ENCODE measurements at places on chromosomes 1 and 21. TPM values are rescaled to one million over a fixed set of nuclear protein-coding genes. Genes with fewer than 3 reads are reported as not detected.

SPAG17 gene
- total RNA-seq = not detected

DNA sequence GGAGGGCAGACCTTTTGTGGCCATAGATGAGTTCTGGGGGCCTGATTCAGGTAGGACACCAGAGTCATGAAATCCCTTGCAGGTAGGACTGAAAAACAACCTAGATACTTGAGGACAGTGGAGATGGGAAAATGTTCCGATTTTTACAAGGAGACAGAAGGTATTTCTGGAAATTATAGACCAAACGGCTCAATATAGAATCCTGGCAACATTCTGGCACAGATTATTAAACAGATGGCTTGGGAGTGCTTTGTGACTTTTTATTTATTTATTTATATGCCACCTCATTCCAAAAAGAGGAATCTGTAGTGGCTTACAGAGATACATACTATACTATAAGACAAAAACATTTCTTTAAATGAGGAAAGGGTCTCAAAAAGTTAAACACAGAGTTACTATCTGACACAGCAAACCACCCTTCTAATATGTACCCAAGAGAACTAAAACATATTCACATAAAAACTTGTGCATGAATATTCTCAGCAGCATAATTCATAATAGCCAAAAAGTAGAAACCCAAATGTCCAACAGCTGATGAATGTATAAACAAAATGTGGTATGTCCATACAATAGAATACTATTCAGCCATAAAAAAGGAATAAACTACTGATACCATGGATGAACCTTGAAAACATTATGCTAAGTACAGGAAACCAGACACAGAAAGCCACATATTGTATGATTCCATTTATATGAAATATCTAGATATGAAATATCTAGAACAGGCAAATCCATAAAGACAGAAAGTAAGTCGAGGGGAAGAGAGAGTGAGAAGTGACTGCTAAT lies 49.8 kb downstream of the CDK18 start:
- DNase-seq = no peak

- DNase-seq = no peak
These were observed 73.3 kb upstream of the PAXBP1 start for GRCh38 chr21:32844653-32845436.

GRCh38 chr21:37082375-37082774 lies 9.3 kb downstream of the TTC3 start:
- DNase-seq = no peak

Measured in OCI-LY7 (cell line).